CD4-positive, alpha-beta T cell treated with Interleukin-2 at 100 ng/mL for 4 hours (primary cell): ENCODE measurements at places on chromosomes 13 and 19.

- DNase-seq: no peak
Measured at GRCh38 chr19:23482829-23483228, 87.6 kb upstream of the ZNF91 start.

DNA sequence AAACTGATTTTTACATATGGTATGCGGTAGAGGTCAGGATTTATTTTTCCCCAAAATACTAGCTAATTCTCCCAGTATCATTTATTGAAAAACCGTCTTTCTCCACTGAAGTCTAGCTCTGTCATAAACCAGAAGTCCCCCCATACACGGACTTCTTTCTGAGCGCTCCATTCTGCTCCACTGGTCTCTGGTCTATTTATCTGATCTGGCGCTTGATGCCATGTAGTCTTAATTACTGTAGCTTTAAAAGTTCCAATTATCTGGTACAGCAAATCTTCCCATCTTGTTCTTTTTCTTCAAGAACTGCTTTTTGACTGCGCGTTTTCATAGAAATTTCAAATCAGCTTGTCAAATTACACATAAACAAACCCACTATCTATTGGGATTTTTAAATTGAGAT is 13.7 kb downstream of the DCUN1D2 start:
- no peak for DNase-seq

DNA sequence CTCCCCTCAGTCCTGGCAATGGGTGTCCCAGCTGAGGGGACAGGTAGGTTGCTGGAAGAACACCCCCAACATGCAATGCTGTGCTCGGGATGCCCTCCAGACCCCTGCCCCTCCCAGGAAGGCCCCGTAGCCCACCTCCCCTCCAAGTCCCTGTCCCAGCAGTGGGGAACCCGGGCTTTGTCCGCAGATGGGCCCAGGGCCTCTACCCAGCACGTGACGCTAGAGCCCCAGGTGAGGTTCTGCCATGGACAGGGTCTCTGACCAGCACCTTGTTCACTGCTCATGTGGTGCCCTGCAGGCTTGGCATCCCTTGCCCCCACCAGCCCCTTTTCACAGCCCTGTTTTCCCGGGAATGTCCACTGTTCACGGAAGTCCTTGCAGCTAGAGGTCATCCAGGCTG is 220.0 kb upstream of the SGCG start:
- DNase-seq: no peak

DNA sequence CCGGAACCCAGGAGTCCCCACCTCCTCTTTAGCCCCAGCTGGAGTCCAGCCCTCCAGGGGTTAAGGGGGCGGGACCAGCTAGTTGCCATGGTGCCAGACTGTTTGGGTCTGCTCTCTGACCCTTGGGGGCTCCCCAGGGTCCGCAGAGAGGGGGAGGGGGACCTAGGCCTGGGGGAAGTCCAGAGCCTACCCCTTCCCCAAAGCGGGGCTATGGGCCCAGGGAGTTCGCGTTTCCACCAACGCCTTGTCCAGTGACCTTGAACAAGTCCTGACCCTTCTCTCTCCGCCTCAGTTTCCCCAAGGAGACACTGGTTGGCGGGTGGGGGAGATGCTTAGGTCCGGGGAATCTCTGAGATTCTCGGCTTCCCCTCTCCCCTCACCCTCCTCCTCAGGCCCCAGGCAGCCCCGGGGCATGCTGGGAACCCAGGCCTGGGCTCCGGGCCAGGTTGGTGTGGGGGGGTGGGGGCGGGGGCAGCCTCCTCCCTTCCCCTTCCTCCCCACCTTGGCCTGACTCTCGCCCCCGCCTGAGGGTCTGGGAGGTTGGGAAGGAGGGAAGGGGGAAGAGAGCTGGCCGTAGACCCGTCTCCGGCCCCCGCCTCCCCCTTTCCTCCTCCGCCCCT is 2.6 kb upstream of the SPACA6 start:
- peak; percentile 82 for DNase-seq

- DNase-seq: no peak
Measured at GRCh38 chr19:35081201-35081600, 34.4 kb upstream of the FXYD3 start.

DNA sequence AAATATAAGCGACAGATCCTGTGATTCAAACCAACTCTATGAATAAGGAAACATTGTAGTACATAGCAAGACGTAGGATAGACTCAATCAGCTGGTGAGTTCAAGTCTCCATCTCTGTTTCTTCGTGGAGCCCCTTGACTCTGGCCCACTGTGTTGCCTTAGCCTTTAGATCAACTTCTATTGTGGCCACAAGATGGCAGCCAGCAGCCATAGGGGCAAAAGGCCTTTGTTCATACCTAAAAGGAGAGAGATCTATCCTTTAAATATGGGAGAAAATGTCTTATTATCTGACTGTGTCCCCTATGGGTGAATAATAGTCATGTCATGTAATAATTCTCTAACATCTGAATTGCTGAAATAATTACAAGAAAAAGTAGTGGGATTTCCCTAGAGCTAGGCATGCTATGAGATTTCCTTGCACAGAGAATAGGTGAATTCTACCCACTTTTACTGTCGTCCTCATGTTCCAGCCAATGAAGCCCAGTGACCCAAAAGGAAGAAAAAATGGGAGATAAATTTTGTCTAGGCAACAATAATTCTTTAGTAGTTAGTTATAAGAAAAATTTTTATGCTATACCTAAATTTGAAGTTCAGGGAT is 129.4 kb downstream of the PCDH20 start:
- no peak for DNase-seq

GRCh38 chr19:42276821-42277220 is 7.8 kb downstream of the CIC start:
- peak; percentile 33 for DNase-seq

- DNase-seq: no peak
Measured at GRCh38 chr13:51608857-51609406, 24.7 kb downstream of the WDFY2 start.

DNA sequence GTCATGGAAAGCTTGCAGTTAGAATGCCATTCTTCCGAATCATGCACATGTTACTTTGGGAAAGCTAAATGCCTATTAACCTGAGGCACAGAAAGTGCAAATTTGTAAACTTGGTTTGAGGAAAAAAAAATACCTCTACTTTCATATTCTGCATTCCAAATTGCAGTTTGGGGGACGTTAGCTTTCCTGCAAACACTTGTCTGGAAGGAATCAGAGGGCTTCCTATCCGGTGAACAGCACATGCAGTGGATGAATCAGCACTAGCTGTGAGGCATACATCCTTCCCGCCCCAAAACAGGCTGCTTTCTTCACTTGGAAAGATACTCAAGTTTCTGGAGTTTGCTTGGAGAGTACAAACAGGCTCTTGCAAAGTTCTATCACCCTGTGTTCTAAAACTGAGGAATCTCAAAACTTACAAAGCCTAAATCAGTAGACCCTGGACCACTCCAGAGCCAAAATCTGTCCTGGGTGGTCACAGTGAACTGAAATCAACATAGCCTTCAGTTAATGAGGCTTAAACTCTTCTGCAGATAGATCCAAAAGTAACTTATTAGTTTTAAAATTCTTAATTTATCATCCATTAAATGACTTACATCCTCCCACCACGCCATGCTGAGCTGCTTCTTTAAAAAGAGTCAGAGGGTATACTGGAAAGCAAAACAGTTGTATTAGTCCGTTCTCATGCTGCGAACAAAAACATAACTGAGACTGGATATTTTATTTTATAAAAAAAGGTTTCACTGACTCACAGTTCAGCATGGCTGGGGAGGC is 802.3 kb upstream of the ARGLU1 start:
- DNase-seq: no peak

GRCh38 chr13:111202156-111202621 is 87.1 kb downstream of the ARHGEF7 start:
- DNase-seq: no peak

DNA sequence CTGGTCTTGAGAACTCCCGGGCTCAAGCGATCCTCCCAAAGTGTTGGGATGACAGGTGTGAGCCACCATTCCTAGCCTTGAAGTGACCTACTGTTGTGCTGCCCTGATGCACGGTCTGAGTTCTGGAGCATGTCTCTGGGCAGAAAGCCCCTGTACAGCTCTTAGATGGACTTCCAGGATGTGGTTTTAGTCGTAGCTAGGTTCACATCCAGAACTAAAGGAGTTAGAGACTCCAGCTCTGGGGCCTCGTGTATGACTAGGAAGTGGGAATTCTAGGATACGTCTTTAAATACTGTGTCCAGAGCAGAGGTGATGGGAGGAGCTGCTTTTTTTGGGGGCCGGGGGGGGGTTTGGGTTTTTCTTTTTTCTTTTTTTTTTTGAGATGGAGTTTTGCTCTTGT is 12.2 kb downstream of the UPF1 start:
- DNase-seq: no peak

GRCh38 chr13:32141462-32141861 is 109.9 kb downstream of the FRY start:
- no peak for DNase-seq

DNA sequence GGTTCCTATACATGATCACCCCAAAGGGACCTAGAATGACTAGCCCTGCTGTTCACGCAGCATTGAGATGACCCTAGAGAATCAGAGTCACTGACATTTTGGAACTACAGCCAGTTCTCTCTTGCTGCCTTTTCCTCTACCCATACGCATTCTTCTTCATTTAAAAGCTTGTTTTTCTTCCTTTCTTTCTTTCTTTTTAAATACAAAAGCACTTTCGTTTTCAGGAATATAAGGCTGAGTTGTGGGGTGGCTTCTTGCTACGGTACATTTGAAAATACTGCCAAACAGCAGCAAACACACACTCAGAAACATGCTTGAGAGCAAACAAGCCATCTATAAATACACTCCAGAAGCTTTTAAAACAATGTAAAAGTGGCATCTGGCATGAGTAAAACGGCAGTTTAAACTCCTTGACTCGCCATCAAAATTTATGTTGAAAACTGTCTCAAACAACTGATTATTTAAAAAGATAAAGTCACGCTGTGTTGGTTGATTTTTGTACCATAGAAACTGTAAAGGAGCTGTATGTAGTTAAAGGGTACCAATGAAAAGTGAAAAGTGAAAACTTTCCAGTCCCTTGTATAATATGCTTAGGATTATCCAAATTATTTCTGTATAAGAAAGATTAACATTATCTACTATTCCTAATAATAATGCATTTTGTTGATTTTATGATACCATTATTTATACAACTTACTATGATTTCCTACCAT is 95.6 kb downstream of the PCDH9 start:
- no peak for DNase-seq

- DNase-seq: no peak
Measured at GRCh38 chr19:7159105-7159933, 89.8 kb downstream of the ZNF557 start.

- DNase-seq: no peak
Measured at GRCh38 chr19:1577929-1578618, 9.9 kb upstream of the MEX3D start.

GRCh38 chr13:45325806-45326205 is 15.2 kb downstream of the TPT1 start:
- no peak for DNase-seq

- DNase-seq: peak; percentile 49
Measured at GRCh38 chr19:16594681-16595091, 22.5 kb upstream of the SLC35E1 start.

- DNase-seq: no peak
Measured at GRCh38 chr19:23203841-23204344, 46.3 kb downstream of the ZNF724 start.

- no peak for DNase-seq
Measured at GRCh38 chr13:110044551-110045111, 258.2 kb upstream of the IRS2 start.

DNA sequence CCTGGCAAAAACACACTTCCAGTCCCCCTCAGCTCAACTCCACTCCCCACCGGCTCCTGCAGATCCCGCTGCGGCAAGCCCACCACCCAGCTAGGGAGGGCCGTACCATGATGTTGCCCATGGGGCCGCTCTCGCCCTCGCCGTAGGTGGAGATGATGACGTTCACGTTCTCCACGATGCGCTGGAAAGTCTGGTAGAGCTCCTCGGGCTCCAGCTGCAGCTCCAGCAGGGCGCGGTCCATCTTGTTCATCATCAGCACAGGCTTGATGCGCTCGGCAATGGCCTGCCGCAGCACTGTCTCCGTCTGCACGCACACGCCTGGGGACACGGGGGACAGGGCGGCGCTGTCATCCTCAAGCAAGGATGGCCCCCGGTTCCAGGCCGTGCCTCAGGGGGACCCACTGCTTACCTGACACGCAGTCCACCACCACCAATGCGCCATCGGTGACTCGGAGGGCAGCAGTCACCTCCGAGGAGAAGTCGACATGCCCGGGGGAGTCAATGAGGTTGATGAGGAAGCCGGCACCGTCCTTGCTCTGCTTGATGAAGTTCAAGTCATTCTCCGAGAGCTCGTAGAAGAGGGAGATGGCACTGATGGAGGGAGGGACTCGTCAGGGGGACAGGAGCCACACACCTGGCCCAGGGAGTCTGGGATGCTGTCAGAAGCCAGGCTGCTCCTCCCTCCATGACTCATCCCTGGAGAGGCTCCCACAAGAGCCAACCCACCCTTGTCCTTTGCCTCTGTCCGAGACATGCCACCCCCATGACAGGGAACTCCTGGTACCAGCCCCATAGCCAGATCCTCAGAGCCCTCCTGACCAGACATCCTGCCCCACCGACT is 2.3 kb downstream of the EEF2 start:
- no peak for DNase-seq

DNA sequence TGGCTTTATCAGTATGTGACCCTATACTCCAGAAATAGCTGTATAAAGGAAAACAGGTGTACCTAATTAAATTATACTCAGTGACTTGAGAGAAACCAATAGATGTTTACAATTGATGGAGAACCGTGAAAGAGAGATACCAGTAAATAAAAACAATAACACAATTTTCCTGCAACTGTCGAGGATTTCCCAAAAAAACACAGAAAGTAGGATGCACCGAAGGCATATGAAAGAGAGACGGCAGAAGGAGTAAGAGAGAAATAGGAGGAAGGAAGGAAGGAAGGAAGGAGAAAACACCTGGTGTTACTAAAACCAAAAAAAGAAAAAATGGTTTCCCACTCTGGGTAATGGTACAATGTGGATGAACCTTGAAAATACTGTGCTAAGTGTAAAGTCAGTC is 6.8 kb upstream of the ZNF229 start:
- no peak for DNase-seq

- no peak for DNase-seq
Measured at GRCh38 chr19:39202998-39203355, 1.1 kb downstream of the SYCN start.

- no peak for DNase-seq
Measured at GRCh38 chr19:40672038-40672437, 18.4 kb downstream of the NUMBL start.
